Posterior cingulate gyrus (tissue), 11 donors: ENCODE measurements at places on chromosomes 3 and 15.

DNA sequence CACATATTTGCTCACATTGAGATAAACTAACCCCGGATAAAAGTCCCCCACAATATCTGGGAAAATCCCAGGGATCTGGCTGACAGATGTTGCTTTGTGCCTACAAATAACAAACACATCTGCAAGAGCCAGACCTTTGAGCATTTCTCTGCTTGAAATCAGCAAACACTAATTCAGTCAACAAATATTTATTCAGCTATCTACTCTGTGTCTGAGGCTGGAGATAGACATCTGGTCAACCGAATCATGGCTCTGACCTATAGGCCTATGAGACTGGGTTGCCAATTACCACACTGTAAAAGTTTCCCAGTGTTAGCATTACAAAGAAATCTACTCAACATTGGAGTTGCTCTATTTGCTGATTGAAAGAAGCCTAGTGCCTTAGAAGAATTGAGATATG lies 201.1 kb upstream of the CADPS start:
- DNase-seq = no peak

DNA sequence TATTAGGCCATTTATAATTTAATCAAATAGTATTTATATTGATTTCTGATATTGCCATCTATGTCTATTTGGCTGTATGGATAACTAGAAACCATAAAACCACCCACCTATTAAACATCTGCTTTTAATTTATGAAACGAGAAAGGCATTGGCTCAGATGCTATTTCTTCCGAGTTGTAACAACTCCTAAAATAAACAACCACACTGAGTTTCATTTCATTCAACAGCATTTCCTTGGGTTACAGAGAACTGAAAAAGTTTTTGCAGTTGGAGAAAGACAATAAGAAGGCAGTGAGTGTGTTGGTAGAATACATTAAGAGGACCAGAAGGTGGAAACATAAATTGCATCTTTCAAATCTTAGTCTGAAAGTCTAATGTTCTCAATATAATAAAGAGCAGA lies 79.1 kb downstream of the AQR start:
- no peak for DNase-seq

DNA sequence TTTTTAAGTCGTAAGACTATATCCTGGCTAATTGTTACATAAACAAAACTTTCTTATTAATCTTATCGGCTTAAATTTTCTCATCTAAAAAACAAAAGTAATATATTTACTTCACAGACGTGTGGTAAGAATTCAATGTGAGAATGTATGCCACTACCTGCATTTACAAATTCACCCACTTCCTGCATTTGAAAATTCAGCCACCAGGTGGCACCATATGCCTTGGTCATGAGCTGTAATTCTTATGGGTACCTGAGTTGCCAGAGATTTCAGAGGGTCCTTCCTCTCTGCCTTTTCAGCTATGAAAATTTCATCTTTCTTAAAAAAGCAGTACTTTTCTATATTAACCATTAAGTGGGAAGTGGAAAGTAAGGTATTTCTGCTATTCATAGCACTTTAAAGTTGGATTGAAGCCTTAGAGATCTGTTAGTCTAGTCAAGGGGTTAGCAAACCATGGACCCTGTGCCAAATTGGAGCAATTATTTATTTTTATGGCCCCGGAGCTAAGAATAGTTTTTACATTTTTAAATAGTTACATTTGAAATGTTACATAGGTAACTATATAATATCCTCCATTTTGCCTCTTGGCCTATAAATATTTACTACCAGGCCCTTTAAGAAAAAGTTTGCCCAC lies 127.8 kb downstream of the HCN4 start:
- peak; percentile 72 for DNase-seq

GRCh38 chr15:75844629-75845335 lies 1.5 kb downstream of the UBE2Q2 start:
- no peak for DNase-seq

GRCh38 chr3:118110211-118110610 lies 924.4 kb downstream of the IGSF11 start:
- no peak for DNase-seq
